ENCODE measurements at places on chromosomes 7 and 10.

DNA sequence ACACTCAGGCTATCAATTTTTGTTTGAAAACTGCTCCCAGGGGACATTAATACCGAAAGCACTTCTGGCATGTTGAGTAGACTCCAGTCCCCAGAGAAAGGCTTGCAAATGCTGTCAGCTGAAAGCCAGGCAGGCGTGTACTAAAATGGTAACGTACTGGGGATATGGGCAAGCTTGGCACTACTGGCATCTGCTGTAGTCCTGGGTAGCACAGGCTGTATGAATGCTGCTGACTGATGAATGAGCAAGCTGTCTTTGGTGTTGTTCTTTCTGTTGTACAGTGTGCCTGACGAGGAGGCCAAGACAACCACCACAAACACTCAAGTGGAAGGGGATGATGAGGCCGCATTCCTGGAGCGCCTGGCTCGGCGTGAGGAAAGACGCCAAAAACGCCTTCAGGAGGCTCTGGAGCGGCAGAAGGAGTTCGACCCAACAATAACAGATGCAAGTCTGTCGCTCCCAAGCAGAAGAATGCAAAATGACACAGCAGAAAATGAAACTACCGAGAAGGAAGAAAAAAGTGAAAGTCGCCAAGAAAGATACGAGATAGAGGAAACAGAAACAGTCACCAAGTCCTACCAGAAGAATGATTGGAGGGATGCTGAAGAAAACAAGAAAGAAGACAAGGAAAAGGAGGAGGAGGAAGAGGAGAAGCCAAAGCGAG lies 53.5 kb upstream of the AGBL3 start:
- no peak for DNase-seq

- DNase-seq, result no peak
These were observed 163.7 kb downstream of the SRPK2 start for GRCh38 chr7:105224884-105225651.

- no peak for DNase-seq
These were observed 556.2 kb downstream of the LRMDA start for GRCh38 chr10:75987616-75988015.

GRCh38 chr10:110410329-110411046 lies 87.2 kb upstream of the DUSP5 start:
- no peak for DNase-seq

- DNase-seq, result no peak
These were observed 159.7 kb downstream of the USP6NL start for GRCh38 chr10:11451640-11452260.

DNA sequence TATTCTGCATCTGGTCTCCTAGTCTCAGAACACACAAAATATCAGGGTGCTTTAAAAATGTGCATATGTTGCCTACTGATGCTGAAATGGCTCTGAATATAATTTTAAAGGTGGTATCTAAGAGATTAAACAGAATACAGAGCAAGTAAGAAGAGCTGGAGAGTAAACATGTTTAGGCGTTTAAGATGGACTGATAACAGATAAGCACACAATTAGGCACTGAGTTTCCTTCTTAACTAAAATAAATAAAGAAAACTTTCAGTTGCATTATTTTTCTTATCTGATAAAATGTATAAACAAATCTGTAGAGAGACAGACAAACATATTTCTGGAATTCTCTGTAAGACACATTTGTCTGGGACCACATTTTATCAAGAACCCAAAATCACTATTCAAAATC lies 35.6 kb upstream of the DGKB start:
- no peak for DNase-seq

DNA sequence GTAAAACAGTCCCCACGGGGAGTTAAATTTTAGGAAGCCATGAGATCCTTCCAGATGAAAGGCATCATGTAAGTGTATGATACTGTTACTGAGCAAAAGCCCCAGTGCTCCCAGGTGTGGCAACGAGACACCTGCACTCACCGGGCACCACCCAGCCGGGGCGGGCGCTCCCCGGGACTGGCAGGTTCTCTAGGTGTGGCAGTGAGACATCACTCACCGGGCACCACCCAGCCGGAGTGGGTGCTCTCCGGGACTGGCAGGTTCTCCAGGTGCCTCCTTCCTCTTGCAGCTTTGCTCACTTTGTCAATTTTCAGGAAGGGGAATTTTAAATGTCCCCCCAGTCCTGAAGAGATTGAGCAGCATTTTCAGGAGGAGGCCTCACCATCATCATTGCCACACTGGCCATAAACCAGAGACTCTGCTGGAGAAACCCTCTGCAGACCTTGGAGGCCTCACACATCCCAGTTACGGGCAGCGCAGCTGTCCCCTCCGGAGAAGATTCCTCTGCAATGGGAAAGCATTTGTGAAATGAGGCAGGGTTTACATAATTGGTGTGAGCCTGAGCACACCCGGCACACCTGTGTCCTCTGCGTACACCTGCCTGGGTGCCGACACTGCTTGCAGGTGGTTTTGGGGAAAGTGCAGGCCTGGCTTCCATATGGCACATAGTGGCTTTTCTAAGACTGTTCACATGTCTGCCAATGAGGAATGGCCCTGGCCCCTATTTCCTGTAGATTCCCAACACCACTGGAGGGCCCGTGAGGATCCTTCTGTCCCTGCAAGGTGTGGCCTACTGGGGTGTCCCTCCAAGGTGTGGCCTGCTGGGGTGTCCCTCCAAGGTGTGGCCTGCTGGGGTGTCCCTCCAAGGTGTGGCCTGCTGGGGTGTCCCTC lies 191.4 kb downstream of the EBF3 start:
- no peak for DNase-seq

GRCh38 chr10:21369697-21370096 lies 155.8 kb downstream of the SKIDA1 start:
- DNase-seq, result no peak

Measured in stimulated activated CD4-positive, alpha-beta T cell treated with anti-CD3 and anti-CD28 coated beads, Interleukin-1b, Interleukin-23, amount 100 ng/mL, for 4 hours (primary cell).